Erythroblast (primary cell): ENCODE measurements at places on chromosomes 7 and 10.

- no peak for DNase-seq
Observed at GRCh38 chr7:151599401-151600227, 79.9 kb upstream of the RHEB start.

DNA sequence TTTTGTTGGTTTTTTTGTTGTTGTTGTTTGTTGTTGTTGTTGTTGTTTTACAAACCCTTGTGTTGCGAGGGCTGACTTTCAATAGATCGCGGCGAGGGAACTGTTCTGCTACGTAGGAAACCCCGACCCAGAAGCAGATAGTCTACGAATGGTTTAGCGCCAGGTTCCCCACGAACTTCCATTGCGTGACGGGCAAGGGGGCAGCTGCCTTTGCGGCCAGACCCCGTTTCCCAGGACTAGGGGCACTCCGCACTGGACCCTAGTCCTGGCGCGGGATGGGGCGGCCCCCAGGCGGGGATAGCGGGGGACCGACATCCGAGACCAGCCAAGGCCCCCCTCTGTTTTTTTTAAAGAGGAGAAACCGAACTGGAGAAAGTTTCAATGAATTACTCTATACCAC is 119.6 kb downstream of the LRRTM3 start:
- no peak for DNase-seq

GRCh38 chr7:88357781-88358525 is 51.3 kb upstream of the STEAP4 start:
- peak; percentile 12 for DNase-seq

GRCh38 chr7:126398285-126398684 is 854.5 kb downstream of the GRM8 start:
- no peak for DNase-seq

GRCh38 chr10:88515235-88515634 is 67.9 kb downstream of the RNLS start:
- no peak for DNase-seq

DNA sequence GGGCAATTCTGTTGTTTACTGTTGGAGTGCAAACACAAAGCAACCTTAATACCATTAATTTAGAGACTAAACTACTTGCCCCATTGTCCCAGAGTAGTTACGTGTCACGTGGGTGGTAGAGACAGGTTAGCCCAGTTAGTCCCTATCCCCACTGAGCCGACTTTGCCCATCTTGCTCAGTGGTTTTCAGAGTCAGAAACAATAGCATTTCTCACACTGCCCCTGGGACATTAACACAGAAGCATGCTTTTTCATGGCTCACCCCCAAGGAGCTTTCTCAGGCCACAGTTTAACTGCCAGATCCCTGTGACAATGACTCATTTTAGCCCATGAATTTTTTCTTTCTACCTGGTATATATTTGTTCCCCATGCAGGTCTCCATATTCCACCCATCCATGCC is 271.0 kb downstream of the POU6F2 start:
- DNase-seq, result no peak

DNA sequence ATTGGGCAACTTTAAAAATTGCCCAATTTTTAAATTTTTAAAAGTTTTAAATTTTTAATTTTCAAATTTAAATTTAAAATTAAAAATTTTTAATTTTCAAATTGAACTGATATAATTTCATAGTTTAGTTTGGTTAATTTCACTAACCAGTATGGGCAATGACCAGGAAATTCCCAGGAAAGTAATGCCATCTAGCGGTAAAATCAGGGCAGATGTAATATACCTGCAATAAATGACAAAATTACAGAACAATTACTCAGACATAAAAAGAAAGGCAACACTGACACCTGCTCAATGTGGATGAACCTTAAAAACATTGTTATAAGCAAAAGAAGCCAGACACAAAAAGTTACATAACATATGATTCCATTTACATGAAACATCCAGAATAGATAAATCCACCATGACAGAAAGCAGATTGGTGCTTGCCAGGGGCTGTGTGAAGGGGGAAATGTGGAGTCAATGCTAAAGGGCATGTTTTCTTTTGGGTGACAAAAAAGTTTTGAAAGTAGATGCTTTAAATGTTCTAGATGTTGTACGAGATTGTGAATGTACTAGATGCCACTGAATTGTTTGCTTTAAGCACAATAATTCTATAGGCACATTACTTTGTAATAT is 28.6 kb upstream of the SLC16A12 start:
- peak; percentile 45 for DNase-seq

- no peak for DNase-seq
Observed at GRCh38 chr7:14233868-14234369, 244.5 kb upstream of the ETV1 start.

GRCh38 chr10:68526634-68527307 is 552 bp downstream of the SLC25A16 start:
- no peak for DNase-seq

DNA sequence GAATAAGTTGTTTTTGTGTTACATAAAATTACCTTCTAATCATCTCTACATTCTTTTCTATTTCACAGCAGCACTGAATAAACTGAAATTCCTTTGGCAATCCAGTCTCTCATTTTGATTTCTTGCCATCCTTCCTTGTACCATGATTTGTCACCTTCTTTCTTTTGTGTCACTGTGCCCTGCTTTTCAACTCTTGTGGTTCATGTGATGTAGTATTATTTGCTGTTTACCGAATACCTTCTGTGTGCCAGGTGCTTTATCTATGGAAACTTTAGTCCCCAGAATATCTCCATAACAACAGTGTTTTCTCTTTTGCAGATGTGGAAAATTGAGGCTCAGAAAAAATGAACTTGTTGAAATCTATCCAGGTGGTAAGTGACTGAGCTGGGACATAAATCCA is 220.3 kb downstream of the STK31 start:
- no peak for DNase-seq

DNA sequence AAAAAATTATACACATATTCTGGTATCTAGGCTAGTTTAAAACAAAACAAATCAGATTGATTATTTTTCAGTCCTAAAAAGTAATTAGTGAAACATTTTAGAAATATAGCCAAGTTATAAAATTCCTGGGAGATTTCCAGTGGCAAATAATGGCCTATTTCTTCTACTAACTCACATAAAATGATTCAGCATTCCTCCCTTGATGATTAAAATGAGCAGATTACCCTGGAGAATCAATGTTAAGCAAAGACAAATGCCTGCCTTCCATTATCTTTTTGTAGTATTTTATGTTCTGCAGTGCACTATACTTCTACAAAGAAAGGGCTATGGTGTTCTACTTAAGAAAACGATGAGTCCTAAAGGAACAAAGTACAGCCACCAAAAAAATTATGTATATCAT is 53.6 kb downstream of the PARD3 start:
- no peak for DNase-seq

- no peak for DNase-seq
Observed at GRCh38 chr10:56012101-56012500, 349.0 kb downstream of the ZWINT start.

DNA sequence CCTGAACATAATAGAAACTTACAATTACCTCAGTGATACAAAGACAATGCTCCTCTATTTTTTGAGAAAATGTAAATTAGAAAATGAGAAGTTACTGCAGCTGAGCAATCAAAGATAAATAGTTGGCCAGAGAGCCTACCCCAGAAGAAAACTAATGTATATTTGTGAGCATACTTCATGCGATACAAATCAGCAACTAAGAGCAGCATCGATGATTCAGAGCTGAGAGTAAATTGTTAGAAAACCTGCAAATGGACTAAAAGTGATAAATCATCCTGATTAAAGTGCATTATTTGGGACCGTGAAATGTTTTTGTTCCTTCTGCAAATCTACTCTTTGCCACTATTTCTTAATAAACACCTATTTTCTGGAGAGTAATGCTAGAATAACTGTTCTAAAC is 285.7 kb downstream of the PPP1R3A start:
- no peak for DNase-seq

GRCh38 chr10:104297697-104298660 is 29.0 kb downstream of the GSTO2 start:
- peak; percentile 67 for DNase-seq

- no peak for DNase-seq
Observed at GRCh38 chr10:96133135-96133534, 3.0 kb downstream of the ZNF518A start.
